Daoy (cell line): ENCODE measurements at places on chromosomes 5 and 9. TPM values are rescaled to one million over a fixed set of nuclear protein-coding genes. Genes with fewer than 3 reads are reported as not detected.

GRCh38 chr5:169801324-169801777, 164.3 kb downstream of the DOCK2 start:
- DNase-seq, result peak; percentile 72

- no peak for DNase-seq
Measured at GRCh38 chr5:115424030-115424429, 120.5 kb downstream of the FEM1C start.

- DNase-seq, result no peak
Measured at GRCh38 chr5:141611289-141611688, 7.5 kb downstream of the DIAPH1 start.

DNA sequence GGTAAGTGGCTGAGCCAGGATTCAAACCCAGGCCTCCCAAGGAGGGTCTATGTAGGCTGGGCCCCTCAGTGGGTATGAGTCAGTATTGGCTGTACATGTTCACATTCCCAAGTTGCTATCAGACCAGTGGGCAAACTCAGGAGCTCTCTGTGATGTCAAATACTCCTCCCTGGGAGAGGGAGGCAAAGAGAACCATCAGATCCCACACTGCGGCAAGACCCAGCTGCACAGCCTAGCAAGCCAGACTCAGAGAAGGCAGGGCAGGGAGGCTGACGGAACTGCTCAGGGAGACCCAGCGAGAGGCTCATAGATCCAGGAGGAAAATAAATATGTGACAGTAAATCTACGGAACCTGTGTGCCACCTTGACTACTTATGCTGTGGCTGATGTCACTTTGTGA, 42.6 kb upstream of the SAP30L start:
- DNase-seq, result peak; percentile 29

TMEM215 gene
- 0.33 and 0.57 TPM in 2 replicates for total RNA-seq

DNA sequence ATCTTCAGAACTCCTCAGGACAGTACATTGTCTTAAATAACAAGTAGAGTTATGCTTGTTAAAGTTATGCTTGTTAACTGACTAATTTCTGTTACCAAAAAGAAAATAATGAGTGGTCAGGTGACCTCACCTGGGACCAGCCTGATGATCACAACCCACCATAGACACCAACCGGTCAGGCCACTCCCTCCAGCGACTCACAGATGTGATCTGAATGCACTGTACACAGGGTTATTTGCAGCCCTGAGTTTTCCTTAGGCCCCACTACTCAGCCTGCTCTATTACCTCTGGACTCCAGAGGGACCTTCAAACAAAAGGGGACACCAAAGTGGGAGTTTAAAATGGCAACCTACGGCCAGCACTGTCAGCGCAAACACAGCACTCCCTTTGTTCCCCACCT, 55.3 kb downstream of the ARSB start:
- peak; percentile 38 for DNase-seq

DNA sequence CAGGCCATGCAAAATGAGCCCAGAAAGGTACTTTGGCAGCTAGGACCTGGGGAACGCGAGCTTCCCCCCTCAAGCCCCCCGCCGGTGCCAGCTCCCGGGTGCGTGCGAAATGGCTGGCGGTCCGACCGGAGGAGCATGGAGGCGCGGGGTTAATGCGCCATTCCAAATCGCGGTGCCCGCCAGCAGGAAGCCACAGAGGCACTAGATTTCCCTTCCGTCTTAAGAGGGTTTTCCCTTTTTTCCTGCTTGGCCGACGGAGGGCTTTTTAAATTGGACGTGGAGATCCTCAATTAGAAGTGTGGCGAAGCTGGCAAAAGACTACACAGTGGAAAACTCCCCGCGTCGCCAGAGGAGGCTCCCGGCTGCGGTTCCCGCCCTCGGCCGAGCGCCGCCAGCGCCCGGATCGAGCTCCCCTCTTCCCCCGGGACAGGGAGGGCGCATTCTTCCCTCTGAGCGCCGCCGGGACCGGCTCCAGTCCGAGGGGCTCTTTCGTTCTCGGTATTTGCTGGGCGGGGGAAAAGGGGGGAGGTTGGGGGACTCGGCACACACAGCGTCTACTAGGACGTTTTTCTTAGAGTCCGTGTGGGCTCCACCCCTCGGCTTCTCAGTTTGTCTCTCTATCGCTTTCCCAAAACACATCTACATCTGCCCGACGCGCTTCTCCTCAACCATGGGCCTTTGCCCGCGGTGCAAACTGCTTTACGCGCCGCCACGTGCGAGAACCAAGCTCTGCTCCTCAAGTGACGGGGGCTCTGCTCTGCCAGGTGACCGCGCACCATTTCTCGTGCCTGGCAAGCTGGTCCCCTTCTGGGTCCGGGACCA, 3.0 kb downstream of the GDNF start:
- peak; percentile 43 for DNase-seq

- no peak for DNase-seq
Measured at GRCh38 chr5:111746791-111747190, 10.2 kb downstream of the NREP start.

DNA sequence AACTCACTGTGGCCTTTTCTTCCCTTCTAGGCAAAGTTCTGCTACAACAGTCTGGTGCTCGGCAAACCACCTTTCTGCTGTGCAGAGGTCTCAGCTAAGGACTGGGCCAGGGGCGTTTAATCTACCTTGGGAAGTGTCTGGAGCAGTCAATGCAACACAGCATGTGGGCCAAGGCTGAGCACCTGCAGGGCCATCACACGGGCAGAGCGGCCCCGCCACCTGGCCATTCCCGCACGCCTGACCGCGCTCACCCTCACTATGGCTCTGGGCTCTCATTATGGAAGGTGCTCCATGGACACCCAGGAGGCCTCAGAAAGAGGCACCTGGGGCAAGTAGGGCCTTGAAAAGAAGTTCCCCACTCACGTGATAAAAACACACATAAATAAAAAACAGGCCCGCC, 65.7 kb upstream of the TBC1D9B start:
- no peak for DNase-seq

PCDHA6 gene
- 5.4 and 7.0 TPM in 2 replicates for total RNA-seq

DNA sequence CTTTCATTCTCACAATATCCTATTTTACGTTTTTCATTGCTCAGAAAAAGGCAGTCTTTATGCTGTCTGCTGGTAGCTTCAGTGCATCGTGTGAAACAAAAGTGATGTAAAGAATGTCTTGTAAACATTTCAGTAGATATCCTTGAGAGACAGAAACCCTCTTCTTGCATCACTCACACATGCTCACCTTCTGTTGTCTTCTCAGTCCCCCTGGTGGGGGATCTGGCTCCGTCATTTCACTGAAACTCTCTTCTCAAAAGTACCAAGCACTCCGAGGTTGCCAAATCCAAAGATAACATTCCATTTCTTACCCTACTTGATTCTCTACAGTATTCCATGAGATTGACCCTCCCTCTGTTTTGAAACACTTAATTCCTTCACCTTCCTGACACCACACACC, 46.1 kb upstream of the PCA3 start:
- no peak for DNase-seq
